K562 (cell line): ENCODE measurements at places on chromosomes 4 and X. TPM values are rescaled to one million over a fixed set of nuclear protein-coding genes. Genes with fewer than 3 reads are reported as not detected.

DNA sequence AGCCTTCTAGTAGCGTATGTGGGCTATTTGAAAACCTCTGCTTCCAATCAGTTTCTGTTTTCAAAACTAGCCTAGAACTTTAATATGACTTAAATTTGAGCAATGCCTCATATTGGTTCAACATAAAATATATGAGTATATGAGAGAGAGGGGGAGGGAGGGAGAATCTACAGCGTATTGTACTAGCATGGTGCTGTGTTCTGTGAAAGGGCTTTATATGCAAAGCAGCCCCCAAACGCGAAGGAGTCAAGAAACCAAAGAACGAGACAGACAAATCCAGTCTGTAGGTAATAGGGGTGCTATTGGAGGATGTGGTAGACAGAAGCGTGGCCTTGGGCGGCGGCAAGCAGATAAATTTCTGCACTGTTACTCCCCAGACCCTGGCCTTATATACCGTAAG, 784 bp upstream of the ANXA5 start:
- peaks cover 8% of the 10 kb centered on the region for H3K27me3 ChIP-seq
- DNase-seq = no peak
- peaks cover 9% of the 10 kb centered on the region; the same call in 1 of the 3 replicates for H3K36me3 ChIP-seq
- H3K4me1 ChIP-seq = peaks cover 20% of the 10 kb centered on the region

RRH gene
- total RNA-seq = not detected in 2 replicates

DNA sequence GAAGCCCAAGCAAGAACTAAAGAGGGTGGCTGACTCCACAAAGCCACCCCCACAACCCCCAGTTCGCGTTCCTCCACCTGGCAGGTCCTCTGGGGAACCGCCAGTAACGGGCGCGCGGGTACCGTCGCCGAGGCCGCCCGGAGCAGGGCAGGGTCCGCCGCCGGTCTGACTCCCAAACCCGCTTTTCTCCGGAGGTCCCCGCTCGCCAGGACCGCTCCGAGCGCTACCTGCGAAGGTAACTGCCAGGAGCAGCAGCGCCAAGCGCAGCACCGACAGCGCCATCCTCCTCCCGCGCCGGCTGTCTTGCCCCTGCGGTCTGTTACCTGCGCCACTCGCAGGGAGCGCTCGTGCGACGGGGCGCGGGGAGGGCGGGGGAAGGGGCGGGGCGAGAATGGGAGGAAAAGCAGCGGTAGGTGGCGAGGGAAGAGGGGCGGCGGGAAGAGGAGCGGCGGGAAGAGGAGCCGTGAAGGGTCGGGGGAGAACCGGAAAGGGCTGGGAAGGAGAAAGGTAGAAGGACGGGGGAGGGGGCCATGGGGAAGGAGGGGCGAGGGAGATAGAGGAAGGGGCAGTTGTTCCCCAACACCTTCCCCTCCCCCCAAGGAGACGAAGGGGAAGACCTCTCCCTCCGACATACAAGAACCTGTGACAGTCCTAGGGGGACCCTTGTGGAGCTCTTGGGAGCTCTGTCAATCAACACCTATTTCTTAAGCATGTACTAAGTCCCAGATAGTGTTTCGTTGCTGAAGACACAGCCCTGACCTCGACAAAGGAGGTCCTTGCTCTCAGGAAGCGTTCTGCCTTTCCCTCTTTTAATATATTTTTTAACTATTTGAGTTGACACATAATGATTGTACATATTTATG, at the start of gene SPINK2:
Gene SPINK2 (minus strand): TSS at position 321 of the 863 bp plus-strand sequence. CDS start 39 bp downstream, at position 282.
- H3K4me3 ChIP-seq = no peak within 1 kb of the TSS; the same call in 1 of the 2 replicates
- peaks cover 13% of the 10 kb centered on the region for H3K27me3 ChIP-seq
- no peaks in the 10 kb centered on the region for H3K4me1 ChIP-seq
- H3K27ac ChIP-seq = no peak within 1 kb of the TSS

- no peak overlapping the region for H3K4me3 ChIP-seq
- peaks cover 11% of the 10 kb centered on the region; the same call in 1 of the 3 replicates for H3K36me3 ChIP-seq
- H3K27ac ChIP-seq = no peak overlapping the region
- no peaks in the 10 kb centered on the region for H3K27me3 ChIP-seq
Measured at GRCh38 chr4:4440333-4441061, 53.6 kb downstream of the NSG1 start.

DNA sequence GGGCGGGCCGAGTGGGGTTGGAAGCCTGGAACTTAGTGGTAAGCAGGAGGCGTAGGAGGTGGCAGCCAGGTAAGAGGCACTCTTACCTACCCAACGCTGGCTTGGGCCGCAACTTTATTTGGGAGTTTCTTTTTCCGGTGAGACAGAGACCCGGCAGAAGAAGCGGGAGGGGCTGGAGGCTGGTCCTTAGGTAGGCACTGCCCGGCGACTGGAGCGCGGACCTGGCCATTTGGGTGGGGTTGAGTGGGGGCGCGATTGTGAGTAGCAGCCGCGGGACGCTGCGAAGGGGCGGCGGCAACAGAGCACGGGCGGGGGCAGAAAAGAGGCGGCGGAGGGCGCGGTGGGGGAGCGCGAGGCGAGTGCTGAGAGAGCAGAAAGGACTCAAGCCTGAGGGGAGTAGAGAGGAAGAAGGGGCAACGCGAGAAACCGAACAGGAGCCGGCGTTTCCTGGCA, 334 bp upstream of the POU4F2 start:
- H3K27me3 ChIP-seq = peaks cover 31% of the 10 kb centered on the region
- no peak overlapping the region for H3K27ac ChIP-seq
- no peaks in the 10 kb centered on the region for H3K36me3 ChIP-seq
- H3K4me3 ChIP-seq = no peak overlapping the region
- DNase-seq = no peak
- no peaks in the 10 kb centered on the region for H3K4me1 ChIP-seq

TEX13D gene
- not detected in 2 replicates for total RNA-seq

DNA sequence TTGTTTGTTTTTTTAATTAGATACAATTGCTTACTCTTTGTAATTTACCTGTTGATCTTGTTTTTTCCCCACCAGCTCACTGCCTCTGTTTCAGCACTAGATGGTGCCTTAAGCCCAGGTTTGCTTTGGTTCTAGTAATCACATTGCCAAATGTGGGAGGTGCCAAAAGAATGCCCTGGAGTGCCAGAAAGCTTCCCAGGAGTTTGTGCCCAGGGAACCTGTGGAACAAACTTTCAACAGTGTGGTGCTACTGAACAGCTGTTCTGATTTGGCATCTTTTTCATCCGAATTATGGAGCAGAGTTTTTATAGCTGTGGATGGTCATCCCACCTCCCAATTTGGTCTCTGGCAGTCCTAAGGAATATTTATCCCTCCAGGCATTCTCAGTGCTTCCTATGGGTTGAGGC, 1000.7 kb downstream of the STIM2 start:
- no peak overlapping the region for H3K27ac ChIP-seq
- no peak for DNase-seq
- H3K4me1 ChIP-seq = no peaks in the 10 kb centered on the region

HS6ST2 gene
- total RNA-seq = not detected in 2 replicates

DNA sequence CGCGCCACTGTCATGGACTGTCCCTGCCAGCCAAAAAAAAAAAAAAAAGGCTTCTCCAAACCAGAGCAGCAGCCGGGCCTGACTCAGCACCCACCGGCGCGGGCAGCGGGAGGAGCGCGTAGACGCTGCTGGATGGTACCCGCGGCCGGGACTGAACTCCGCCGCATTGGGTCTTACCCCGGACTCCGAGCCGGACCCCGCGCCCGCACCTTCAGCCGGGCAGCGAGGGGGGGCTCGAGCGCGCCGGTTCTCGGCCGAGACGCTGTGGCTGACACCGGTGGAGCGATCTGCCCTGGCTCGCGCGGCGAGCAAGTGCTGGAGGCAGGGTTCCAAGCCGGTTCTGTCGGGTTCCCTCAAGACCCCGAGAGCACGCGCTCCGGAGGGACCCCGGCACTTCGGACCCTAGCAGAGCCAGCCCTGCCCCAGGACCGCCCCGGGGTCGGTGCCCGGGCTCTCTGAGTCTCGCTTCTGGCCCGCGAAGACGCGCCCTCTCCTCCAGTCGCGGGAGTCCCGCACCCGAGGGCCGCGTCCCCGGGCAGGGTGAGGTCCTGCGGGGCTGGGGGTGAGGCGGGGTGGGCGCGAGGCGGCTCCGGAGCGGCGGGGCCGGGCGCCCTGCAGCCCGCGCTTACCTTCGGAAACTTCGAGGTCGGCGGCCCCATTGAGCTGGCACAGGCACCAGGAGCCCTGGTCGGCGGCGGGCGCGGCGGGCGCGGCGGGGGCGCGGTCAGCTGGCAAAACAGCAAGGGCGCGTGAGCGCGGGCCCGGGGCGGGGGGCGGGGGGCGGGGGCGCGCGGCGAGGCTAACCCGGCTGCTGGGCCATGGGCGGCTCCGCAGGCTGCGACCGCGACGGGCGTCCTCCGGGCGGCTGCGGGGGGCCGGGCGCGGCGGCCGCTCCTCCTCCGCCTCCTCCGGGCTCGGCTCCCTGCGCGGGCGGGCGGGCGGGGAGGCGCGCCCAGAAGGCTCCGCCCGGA, 11.8 kb upstream of the MAN2B2 start:
- H3K27me3 ChIP-seq = peaks cover 77% of the 10 kb centered on the region
- H3K27ac ChIP-seq = no peak overlapping the region

VCX gene
- total RNA-seq = 9.0 and 11.9 TPM in 2 replicates

DNA sequence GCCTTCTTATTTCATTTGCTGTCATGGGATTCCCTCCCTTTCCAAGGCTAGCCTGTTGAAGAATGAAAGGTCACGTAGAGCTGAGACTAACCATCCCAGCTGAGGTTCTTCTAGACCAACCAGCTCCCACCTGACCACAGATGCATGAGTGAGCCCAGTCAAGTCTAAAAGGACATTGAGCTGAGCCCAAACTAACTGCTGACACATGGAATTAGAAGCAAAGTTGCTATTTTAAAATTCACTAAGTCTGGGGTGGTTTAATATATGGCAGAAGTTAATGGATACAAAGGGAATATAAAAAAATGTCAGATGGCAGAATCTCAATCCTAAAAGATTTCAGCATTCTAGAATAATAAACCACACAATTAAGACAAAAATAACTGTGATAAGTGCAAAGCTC, 118.9 kb upstream of the RASGEF1B start:
- H3K27me3 ChIP-seq = no peaks in the 10 kb centered on the region
- no peaks in the 10 kb centered on the region for H3K36me3 ChIP-seq
- H3K4me3 ChIP-seq = no peak overlapping the region
- no peak overlapping the region for H3K27ac ChIP-seq
- H3K4me1 ChIP-seq = no peaks in the 10 kb centered on the region

GRCh38 chrX:136425996-136426395, 61.8 kb upstream of the BRS3 start:
- no peak overlapping the region for H3K27ac ChIP-seq
- no peak overlapping the region for H3K4me3 ChIP-seq
- no peaks in the 10 kb centered on the region for H3K36me3 ChIP-seq
- H3K27me3 ChIP-seq = no peaks in the 10 kb centered on the region

GRCh38 chr4:33149658-33150524, 2429.7 kb downstream of the PCDH7 start:
- H3K4me1 ChIP-seq = no peaks in the 10 kb centered on the region
- no peak overlapping the region for H3K27ac ChIP-seq
- no peak overlapping the region for H3K4me3 ChIP-seq
- H3K36me3 ChIP-seq = no peaks in the 10 kb centered on the region
- no peaks in the 10 kb centered on the region for H3K27me3 ChIP-seq
- no peak for DNase-seq

CXCL10 gene
- 0.18 TPM in 1 of 2 replicates, not detected in the other for total RNA-seq

GRCh38 chr4:54946741-54947140, 178.7 kb downstream of the KDR start:
- no peaks in the 10 kb centered on the region; the same call in 2 of the 3 replicates for H3K4me1 ChIP-seq
- H3K27me3 ChIP-seq = peaks cover 11% of the 10 kb centered on the region; the same call in 1 of the 2 replicates
- no peak overlapping the region for H3K27ac ChIP-seq
- no peak for DNase-seq
- no peaks in the 10 kb centered on the region for H3K36me3 ChIP-seq
- H3K4me3 ChIP-seq = no peak overlapping the region

RCHY1 gene
- 41.6 and 45.9 TPM in 2 replicates for total RNA-seq

CXCL6 gene
- not detected in 2 replicates for total RNA-seq

DNA sequence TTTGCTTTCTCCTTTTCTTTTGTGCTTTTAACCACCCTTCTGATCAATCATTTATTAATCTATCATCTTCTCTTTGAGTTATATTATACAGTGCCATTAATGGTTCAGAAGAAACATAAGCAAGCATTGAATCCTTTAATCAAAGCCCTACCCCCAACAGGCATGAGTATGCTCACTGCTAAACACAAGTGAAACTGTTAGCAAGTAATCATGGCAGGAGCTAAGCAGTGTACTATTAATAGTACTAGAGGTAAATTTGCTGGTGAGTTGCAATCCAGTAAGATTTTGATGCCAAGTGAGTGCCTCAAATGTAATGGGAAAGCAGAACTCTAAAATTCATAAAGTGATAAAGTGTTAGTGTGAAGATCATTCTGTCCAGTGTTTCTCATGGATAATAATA, 57.2 kb downstream of the FNIP2 start:
- peaks cover 52% of the 10 kb centered on the region for H3K4me1 ChIP-seq
- H3K36me3 ChIP-seq = peaks cover 6% of the 10 kb centered on the region; the same call in 1 of the 3 replicates
- no peak overlapping the region for H3K27ac ChIP-seq
- no peak for DNase-seq
- no peak overlapping the region for H3K4me3 ChIP-seq

DNA sequence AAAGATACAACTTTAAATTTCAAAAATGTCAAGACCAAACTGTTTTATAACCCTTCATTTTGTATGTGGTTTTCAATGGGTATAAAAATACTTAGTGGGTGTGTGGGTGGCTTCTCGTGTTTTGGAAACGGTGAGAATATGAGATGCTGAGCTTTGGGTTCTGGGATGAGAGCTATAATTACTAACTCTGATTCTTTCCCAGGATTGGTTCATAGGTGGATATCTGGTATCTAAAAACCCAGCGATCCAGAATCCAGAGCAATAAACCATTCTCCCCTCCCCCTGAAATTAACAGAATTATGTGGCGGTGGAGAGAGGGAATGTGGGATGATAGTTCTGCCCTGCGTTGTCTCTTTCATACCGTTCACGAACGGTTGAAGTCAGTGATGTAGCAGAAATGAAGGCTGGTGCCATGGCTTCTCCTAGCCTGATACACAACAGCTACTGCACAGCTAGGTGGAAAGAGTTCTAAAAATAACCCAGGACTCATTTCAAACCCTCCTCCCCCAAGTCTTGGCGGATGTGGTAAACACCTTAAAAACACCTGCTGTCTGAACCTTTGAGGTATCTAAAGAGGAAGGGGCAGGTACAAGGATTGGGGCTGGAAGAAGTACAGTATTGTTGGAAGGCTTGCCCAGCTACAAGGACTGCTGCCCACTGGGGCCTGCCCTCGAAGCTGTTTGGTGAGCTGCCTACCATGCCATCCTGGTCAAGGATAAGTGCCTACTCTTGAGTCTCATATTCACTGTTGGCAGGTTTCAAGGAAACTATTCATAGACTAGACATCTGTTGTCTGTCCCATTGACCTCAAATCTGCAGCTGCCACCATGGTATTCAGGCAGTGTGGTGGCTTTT, 44.5 kb downstream of the SEPTIN11 start:
- no peak for DNase-seq
- H3K4me3 ChIP-seq = no peak overlapping the region
- H3K27me3 ChIP-seq = no peaks in the 10 kb centered on the region
- no peaks in the 10 kb centered on the region for H3K4me1 ChIP-seq
- no peak overlapping the region for H3K27ac ChIP-seq

DNA sequence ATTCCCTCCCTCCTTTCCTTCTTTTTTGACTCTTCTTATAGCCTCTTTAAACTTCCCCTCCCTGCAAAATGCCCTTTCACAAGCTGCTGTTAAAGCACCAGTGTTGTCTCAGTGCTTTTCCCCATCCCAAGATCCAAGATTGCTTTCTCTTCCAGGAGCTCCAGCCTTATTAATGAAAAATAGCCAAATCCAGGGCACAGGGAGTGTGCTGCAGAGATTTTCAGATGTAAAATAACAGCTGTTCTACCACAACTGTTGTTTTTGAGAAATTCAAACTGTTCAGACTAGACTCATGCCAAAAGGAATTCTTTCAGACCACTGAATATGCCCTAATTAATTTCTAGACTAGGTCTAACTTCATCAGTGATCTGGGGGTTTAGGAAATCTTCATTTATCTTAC, 47.0 kb upstream of the GPC3 start:
- H3K27ac ChIP-seq = no peak overlapping the region
- H3K4me1 ChIP-seq = no peaks in the 10 kb centered on the region
- no peaks in the 10 kb centered on the region for H3K27me3 ChIP-seq

ELOVL6 gene
- 50.4 and 55.0 TPM in 2 replicates for total RNA-seq
